ENCODE measurements at places on chromosomes 7 and 10.

DNA sequence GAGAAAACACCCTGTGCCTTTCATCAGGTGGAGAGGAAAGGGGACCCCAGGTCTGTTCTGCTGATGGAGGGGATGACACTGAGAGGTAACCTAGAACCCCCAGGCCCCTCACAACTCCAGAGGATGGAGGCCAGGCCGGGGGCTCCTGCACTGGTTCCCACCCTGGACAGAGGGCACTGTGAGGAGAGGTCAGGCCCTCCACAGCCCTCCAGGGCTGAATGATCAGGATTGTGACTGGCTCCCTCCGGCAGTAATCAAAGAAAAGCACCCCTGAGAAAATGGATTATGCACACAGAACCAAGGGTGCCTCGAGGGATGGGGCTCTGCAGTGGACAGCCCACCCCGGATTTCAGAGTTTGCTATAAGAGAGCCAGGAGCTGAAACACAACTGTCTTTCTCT lies 502.8 kb downstream of the TCERG1L start:
- no peak for DNase-seq

- no peak for DNase-seq
Measured at GRCh38 chr10:86287966-86288579, 78.5 kb downstream of the GRID1 start.

- no peak for DNase-seq
Measured at GRCh38 chr7:128110641-128111364, 79.6 kb upstream of the LRRC4 start.

- no peak for DNase-seq
Measured at GRCh38 chr10:88097536-88097935, 234.1 kb downstream of the PTEN start.

DNA sequence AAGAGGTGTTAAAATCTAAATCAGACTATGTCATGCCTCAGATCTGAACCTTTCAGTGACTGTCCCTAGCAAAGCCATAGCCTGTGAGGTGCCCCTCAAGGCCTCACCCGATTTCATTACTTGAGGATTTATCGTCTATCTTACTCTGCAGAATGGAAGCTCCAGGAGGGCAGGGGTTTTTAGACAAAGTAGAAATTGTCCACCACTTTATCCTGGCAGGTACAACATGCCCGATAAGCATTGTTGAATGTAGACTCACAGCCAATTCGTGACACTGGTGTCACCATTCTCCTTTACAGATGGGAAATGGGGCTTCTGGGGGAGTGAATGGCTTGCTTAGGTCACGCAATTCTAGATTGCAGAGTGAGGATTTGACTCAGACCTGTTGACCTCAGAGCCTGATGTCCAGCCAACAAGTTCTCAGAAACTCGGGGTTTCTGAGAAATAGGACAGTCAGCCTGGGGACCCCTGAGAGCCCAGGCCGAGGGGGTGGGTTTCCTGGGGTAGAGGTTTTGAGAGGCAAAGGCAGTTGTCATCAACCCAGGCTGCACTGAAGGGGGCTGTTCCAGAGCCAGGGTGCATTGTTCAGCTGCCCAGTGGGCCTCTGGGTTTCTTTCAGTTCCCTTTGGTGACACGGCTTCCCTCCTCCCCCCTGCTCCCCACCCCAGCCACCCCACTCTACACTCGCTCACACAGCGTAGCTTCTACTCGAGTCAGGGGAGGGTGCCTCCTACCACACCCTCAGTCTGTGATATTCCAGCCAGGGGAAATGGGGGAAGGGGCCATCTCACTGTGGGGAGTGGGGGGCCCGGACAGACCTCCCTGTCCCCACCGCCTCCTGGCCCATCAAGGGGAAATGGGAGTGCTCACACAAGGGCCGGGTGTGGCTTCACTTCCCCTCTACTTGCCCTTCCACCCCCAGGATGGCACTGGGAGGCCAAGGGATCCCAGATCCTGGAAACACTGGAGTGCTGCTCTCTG lies 3.1 kb upstream of the IRF5 start:
- no peak for DNase-seq

DNA sequence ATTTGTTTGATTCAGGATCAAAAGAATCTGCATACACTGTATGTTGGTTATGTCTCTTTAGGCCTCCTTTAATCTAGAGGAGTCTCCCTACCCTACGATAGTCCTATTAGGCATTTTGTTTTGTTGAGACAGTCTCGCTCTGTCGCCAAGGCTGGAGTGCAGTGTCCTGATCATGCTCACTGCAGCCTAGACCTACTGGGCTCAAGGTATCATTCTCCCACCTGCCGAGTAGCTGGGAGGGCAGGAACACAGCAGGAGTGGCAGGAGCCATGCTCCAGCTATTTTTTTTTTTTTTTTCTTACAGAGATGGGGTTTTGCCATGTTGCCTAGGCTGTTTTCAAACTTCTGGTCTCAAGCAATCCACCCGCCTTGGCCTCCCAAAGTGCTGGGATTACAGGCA lies 123.0 kb upstream of the DKK1 start:
- no peak for DNase-seq

- DNase-seq, result no peak
Measured at GRCh38 chr10:99520040-99520846, 12.5 kb upstream of the NKX2-3 start.

DNA sequence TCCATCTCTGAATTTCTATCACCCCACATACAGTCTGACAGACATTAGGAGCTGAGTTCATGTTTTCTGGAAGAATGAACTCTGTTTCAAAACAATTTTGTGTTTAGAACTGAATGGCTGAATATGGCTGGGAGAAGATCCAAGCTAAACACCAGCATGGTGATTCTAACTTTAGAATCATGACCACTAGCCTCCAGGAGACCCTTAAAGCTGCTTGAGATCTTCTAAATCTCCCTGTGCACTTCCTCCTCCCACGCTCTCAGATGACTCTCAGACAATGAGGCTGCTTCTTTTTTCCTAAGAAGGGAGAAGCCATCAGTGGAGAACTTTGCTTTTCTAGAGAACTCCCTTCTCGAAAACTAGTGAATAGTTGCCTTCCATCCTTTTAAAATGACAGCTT lies 711.2 kb downstream of the GRID1 start:
- DNase-seq, result no peak

GRCh38 chr10:99869581-99870122 lies 87.2 kb downstream of the ABCC2 start:
- DNase-seq, result no peak

GRCh38 chr7:36967387-36967786 lies 243.1 kb upstream of the AOAH start:
- no peak for DNase-seq

DNA sequence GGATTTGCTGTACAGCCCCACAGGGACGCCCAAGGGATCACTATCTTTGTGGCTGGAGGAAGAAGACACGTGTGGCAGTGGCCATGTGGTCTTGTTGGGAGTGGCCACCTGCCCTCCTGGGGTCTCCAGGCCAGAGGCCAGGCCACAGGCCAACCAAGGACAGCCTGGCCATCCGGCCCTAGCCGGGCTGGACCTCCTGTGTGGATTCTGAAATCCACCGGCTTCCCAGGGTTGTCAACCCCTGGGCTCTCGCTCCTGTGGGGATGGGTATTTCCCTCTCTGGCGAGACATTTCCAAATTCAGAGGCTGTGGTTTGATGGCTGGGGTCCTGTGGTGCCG lies 31.5 kb upstream of the CFAP46 start:
- no peak for DNase-seq

- no peak for DNase-seq
Measured at GRCh38 chr7:94412762-94413322, 18.1 kb downstream of the COL1A2 start.

DNA sequence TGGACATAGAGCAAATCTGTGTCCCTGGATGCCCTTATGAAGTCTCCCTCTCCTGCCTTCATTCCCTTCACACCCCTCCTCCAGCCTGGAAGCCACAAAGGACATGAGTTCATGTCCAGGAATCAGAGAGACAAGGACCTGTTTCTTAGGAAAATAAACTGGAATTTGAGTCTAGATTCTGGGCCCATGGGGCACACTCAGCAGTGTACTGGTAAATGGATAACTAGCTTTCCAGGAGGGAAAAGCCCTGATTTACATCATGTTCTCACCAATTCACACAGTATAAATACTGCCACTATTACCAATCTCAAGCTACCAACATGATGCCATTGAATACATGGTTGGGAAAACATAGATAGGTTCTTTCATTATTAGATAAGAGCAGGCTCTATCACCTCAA lies 9.9 kb downstream of the FAM237B start:
- no peak for DNase-seq

GRCh38 chr10:113221756-113222168 lies 271.7 kb downstream of the TCF7L2 start:
- no peak for DNase-seq

Data from left lung (tissue), 14 donors.